ENCODE measurements at places on chromosomes 2 and 18.
A peak's percentile ranks its signal among the peaks of the same experiment; 100 is the strongest.

- DNase-seq, result no peak
Observed at GRCh38 chr2:59693231-59693959, 860.1 kb downstream of the BCL11A start.

DNA sequence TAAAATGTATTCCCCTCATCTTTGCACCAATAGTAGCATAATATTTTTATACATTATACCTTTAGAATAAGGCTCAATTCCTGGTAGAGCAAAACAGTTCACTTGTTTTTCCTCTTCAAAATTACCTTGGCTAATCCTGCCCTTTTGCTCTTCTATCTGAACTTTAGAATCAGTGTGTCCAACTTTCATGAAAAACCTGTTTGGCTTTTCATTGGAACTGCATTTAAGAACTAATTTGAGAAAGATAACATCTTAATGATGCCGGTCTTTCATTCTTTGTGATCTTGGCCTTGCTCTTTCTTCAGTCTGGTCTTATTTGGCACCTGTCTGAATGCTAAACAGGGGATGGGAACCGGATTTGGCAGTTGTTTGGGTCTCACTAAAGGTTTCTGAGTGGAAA is 112.9 kb upstream of the CD302 start:
- DNase-seq, result no peak

GRCh38 chr2:33298233-33298632 is 178.2 kb upstream of the RASGRP3 start:
- DNase-seq, result no peak

- DNase-seq, result no peak
Observed at GRCh38 chr2:209387389-209387788, 36.5 kb upstream of the MAP2 start.

DNA sequence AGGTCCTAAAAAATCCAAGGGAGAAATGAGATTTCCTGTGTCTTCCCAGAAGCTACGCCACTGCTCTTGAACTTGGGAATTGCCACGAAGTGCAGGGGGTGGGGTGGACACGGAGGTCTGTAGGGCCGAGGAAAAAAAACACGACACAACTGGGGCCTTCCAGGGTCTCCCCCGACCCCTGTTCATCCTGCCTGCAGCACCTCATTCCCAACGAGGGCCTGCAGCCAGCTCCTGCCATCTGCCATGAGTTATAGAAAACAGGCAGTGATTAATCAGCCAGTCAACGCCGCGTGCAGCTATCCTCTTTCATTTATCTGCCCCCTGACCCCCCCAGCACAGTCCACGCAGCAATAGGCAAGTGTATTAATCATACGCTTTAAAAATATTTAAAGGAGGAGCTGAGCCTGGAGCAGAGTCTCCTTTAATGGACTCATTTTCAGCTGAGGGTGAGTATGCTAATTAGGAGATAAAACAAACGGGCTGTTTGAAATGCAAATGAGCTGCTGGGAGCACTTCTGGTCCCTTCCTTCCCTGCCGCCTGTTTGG is 209.9 kb downstream of the TFCP2L1 start:
- DNase-seq, result peak; percentile 29

- DNase-seq, result no peak
Observed at GRCh38 chr2:47655563-47655880, 127.4 kb upstream of the MSH6 start.

DNA sequence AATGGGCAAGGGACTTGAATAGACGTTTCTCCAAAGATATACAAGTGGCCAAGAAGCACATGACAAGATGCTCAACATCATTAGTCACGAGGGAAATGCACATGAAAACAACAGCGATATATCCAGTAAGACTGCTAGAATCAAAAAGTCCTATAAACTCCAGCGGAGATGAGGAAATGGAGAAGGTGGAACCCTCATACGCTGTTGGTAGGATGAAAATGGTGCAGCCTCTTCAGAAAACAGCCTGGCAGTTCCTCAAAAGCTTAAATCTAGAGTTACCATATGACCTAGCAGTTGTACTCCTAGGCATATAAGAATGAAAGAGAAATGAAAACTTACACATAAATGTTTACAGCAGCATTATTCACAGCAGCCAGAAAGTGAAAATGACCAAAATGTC is 48.1 kb downstream of the HPCAL1 start:
- no peak for DNase-seq

- no peak for DNase-seq
Observed at GRCh38 chr2:227513113-227513512, 41.2 kb downstream of the AGFG1 start.

GRCh38 chr2:203739351-203739750 is 32.9 kb downstream of the CD28 start:
- no peak for DNase-seq

GRCh38 chr18:59455728-59456276 is 96.7 kb upstream of the LMAN1 start:
- DNase-seq, result no peak

GRCh38 chr2:36717603-36718266 is 21.2 kb downstream of the VIT start:
- no peak for DNase-seq

DNA sequence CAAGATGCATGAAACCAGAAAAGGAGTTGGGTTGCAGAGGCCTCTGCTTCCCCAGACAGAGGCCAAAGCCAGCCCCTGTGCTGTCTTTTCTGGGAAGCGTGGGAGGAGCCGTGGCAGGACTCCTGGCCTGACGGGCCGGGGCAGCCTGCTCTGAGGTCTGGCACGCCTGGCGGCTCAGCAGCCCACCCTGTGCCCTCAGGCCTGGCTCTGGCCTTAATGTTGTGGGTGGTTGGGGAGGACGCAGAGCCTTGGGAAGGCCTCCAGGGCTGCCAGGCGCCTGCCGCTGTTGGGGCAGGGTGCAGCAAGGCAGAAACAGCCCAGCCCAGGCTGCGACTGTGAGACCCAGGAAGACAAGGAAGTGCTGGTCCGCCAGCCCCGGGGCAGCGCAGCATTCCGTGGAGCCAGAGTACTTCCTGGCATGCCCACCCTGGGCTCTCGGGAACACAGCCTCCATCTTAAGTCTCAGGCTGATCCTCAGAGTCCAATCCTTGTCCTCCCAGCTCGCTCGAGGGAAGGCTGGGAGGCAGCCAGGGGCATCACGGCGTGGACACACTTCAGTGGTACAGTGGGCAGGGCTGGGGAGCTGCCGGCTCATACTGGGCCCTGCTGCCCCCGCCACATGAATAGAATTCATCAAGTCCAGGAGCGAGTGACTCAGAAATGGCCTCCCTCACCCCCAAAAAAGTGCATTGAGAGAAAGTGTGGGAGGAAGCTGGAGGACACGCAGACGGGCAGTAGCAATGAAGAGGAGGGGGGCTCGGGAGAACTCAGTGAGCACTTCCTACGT is 72.6 kb downstream of the EMX1 start:
- no peak for DNase-seq

- DNase-seq, result no peak
Observed at GRCh38 chr18:3356614-3357013, 93.4 kb upstream of the TGIF1 start.

GRCh38 chr2:153557714-153558113 is 79.2 kb upstream of the RPRM start:
- no peak for DNase-seq

DNA sequence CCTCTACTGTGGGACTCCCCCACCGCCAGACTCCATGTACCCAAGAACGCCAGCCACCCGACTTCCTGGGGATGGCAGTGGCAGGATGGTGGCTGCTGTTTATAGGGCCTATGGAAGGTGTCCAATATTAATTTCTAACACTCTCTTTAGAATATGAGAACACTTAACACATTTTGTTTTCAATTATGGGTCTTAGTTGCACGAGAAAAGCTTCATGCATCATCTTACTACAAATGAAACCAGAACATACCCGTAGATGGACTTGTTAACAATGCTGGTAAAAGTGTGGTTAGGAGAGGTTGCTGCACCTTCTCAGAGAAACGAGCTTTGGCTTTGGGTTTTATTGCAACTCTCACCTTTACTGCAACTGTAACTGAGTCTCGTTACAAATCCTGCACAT is 335.6 kb upstream of the ID2 start:
- DNase-seq, result no peak

DNA sequence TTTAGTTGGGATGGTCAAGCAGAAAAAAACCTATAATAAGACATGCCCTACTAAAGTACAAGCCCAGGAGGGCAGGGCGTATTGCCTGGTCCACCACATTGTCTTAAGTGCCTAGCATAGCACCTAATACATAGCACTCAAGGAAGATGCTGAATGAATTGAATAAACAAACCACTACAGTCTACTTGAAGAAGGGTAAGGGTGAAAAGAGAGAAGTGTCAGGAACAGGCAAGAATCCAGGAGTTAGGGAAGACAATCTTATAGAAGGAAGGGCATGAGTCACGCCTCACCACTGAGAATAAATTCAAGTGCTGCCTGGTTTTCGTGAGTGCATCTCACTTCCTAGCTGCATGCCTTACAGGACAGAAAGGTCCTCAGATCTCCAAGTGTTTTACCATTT is 13.9 kb downstream of the SLC19A3 start:
- no peak for DNase-seq

DNA sequence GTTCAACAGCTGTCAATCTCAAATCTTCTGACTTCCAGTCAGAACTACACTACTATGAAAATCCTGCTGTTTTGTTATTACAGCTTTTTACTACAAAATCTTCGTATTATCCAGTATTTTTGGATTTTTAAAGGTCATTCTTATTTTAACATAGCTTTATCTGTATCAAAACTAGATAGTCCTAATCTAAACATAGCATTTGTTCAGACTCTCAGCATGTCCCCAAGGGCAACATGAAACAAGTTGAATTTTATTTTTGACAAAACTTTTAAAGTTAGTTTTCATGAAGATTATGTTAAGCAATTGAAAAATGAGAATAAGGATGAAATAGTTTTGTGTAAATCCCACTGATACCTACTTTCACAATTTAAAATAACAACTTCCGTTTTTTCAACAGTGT is 48.1 kb downstream of the PDE1A start:
- DNase-seq, result no peak

DNA sequence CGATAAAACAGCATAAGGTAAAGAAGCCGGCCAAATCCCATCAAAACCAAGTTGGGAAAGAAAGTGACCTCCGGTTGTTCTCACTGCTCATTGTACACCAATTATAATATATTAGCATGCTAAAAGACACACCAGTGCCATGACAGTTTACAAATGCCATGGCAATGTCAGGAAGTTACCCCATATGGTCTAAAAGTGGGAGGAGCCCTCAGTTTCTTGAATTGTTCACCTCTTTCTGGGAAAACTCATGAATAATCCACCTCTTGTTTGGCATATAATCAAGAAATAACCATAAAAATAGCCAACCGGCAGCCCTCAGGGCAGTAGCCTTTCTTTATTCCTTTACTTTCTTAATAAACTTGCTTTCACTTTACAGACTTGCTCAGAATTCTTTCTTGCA is 544.9 kb upstream of the SETBP1 start:
- DNase-seq, result no peak
